Stimulated activated CD4-positive, alpha-beta T cell treated with anti-CD3 and anti-CD28 coated beads, Interleukin-4, amount 100 ng/mL, for 4 hours (primary cell): ENCODE measurements at places on chromosomes 7 and 10.
A peak's percentile ranks its signal among the peaks of the same experiment; 100 is the strongest.

- DNase-seq, result no peak
Observed at GRCh38 chr10:7161484-7162250, 249.2 kb downstream of the SFMBT2 start.

- DNase-seq, result no peak
Observed at GRCh38 chr7:69374044-69374425, 224.2 kb upstream of the AUTS2 start.

DNA sequence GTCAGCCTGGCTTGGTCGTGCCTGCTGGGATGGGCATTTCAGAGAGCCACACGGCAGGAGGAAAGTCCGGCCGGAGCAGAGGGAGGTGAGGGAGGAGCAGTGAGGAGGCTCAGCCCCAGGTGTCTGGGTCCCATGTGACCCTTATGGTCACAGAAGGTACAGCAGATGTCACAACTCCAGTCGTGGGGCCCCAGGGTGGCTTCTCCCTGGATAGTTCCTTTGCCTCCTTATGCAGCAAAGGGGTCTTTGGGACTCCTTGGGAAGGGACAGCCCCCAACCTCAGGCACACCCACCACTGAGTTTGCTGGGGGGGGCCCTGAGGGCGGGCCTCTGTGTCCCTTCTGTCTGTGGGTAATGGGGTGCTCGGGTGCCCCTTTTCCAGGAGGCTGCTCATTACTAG lies 19.6 kb upstream of the PRKAG2 start:
- DNase-seq, result no peak

DNA sequence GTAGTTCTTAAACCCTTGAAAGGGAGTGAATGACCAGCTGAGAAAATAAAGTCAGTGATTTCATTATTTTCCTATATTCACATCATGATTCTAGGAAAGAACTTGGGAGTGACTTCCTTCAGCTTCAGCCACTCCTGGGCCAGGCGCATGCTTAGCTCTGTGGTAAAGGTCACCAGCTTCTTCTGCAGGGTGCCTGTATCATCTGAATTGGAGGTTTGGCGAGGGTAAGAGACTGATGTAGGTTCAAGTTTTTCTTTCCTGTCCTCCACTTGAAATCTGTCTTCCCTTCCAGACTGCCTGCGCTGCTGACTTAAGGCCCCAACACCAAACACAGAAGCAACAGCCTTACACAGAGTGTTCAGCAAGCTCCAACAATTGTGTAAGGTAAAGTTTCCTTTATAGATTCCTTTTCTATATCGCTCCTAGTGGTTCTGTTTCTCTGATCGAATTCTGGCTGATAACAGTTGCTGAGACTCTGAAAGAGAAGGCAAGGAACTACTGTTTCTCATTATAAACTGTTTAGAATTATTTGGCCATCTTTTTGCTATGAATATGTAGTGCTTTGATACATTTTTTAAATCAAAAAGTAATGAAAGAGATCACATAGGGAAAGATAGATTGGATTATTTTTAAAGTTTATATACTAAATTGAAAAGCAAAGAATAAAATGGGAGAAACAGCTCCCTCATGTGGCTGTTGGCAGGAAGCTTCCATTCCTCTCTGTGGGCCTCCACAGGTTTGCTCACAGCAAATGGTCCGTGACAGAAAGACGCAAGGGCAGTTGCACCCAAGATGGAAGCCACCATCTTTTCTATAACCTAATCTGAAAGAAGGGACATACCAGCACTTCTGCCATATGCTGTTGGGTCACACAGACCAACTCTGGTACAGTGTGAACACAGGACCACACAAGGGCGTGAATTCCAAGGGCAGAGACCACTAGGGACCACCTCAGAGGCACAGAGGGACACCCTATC lies 14.0 kb downstream of the GATAD1 start:
- peak; percentile 3 for DNase-seq

DNA sequence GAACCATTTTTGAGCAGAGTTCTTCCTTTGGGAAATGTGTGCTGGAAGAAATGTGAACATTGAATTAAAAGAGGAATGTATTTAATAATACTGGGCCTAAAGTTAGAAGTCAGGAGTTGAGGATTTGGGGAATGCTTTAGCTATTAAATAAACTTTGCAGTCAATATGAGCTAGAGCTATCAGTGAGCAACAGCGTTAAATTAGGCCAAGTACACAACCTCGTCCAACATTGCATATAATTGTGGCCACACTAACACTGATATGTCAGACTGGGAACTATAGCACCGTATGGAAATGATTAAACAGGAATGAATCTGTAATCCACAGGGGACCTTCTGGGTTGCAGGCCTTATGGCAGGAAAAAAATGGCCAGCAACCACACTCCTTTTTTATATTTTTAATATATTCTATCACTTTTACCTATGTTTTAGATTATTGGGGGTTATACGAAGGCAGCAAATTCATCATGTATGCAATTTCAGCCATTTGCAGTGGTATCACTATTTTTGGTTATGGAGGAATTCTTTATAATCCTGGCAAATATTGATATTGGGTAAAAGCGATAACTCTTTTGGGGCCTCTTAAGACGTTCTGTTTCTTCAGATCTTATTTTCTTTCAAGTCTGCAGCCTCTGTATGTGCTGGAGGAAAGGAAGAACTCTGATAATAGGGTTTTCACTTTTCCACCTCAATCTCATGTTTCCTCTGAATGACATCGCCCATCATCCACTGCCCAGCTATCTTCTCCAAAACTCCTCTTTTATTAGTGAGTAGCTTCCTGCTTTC lies 236.3 kb upstream of the PLXDC2 start:
- no peak for DNase-seq

DNA sequence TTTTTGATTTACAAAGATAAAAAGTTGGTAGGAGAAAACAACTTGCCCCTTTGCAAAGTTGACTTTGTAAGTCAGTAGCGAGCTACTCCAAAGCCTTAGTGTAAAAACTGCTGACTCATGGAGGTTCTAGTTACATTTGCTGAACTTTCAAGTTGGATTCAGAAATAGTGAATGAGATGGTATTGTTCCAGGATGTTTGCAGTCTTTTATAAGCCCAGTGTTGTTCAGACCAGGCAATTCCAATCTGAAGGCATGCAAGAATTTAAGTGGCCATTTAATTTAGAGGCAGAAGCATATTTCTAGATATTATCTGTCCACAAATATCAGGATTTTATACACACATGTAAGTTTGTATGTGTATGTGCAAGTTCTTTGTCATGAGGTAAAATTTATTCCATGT lies 21.6 kb downstream of the TES start:
- DNase-seq, result no peak

DNA sequence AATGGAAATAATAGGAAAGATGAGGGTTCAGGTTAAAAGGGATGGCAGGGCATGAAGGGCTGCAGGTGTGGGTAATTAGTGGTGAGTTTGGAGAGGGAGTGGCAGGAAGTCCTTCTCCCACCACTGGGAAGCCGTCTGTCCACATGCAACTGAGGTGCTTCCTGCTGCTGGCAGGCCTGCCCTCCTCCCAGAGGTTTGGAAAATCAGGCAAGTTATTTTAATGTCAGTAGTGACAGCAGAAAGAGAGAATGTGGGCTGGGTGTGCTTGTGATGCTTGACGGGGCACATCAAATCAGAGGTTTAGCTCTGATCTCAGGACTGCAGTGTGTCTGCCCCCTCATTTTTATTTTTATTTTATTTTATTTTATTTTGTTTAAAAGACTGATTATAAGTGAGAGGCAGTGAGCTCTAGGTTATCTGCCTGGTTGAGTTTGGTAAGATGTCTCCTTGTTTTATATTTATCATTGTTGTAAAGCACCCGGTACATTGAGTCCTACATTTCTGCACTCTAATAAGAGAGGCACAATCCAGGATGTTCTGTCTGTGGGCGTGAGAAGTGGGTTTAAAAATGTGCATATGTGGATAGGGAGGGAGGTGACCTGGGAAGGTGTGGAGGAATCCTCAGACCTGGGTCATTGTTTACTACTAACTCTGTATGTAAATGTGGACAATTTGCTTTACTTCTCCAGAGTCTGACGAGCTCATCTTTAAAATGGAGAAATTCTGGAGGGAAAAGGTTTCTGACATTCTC lies 504.4 kb downstream of the LRMDA start:
- no peak for DNase-seq

GRCh38 chr7:3109311-3109915 lies 65.7 kb upstream of the CARD11 start:
- no peak for DNase-seq

DNA sequence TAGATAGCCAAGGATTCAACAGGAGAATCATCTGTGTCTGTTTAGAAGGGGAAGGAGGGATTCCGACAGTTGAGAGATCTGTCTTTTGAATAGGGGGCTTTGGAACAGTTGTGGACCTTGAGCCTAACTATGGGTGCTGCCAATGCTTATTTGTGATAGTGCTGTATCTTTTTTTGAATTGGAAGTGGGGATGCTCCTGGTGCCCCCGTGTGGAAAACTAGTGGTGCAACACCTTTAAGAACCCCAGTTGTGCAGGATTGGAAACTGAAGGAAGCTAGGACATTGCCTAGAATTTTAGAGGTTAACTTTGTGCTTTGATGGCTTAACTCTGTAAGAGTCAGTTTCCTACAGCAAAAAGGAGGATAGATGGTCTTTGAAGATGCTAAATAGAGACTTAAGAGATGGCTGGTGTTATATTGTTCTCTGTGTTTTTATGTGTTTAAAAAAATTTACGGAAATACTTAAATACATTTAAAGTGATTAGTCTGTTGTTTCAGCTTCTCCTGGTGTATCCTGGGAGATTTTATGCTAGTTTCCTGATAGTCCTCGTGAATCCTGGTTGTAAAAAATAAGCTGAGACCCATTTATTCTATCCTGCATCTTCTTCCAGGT lies 69.3 kb downstream of the AP3M1 start:
- DNase-seq, result peak; percentile 23

- DNase-seq, result no peak
Observed at GRCh38 chr10:44981172-44982113, 2.8 kb upstream of the DEPP1 start.

DNA sequence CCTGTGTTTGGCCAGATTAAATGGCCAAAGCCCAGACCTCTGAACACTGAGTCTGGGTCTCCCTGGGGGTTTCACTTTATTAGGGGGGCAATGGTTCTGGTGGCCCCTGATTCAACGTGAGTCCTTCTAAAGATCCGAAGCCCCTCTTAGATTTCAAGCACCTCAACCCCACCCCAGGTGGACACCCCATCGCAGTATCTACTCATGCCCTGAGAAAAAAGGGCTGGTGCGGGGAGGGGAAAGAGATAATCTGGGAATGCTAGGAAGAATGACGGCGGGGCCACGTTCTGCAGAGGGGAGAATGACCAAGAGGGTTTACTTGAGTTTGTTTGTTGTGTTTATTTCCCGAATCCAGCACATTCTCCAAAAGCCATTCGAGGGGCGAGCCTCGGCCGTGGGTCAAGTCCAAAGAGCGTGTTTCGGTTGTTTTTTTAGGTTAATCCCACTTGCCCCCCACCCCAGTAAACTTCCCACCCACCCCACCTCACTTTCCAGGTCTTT lies 832 bp downstream of the PDLIM1 start:
- DNase-seq, result no peak

DNA sequence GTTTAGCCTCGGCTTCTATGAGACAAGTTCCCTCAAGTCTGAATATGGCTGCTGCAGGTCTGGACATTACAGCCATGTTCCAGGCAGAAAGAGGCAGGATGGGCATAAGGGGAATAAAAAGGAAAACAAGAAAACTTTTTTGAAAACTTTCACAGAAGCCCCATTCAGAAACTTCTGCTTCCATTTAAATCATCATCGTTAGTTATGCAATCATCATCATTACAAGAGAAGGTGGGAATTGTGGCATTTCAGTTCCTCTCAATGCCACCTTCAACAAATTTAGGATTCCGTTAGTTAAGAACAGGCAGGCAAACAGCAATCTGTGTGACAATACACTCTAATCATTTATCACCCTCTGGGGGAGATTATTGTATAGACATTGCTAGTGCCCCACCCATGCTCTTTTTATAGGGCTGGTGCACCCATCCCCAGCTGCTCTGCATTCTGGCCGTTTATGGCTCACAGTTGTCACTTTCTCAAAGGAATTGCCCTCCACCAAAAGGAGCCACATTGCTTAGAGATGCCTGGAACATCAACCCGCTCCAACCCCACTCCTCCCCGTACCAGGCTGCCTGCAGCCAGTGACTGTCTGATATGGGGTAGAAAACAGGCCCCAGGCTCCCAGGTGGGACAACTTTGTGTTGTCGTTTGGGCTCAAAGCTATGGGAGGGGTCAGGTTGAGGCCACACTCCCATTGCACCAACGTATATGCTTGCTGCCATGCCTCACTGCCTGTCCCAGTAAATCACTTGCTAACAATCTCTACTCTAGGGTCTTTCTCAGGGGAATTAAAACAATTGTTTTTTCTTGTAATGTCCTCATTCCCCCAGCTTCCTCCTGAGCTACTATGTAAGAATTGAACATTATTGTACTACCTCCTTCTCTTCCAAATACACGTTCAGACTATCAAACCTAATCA lies 24.2 kb downstream of the ITGB8 start:
- DNase-seq, result no peak

DNA sequence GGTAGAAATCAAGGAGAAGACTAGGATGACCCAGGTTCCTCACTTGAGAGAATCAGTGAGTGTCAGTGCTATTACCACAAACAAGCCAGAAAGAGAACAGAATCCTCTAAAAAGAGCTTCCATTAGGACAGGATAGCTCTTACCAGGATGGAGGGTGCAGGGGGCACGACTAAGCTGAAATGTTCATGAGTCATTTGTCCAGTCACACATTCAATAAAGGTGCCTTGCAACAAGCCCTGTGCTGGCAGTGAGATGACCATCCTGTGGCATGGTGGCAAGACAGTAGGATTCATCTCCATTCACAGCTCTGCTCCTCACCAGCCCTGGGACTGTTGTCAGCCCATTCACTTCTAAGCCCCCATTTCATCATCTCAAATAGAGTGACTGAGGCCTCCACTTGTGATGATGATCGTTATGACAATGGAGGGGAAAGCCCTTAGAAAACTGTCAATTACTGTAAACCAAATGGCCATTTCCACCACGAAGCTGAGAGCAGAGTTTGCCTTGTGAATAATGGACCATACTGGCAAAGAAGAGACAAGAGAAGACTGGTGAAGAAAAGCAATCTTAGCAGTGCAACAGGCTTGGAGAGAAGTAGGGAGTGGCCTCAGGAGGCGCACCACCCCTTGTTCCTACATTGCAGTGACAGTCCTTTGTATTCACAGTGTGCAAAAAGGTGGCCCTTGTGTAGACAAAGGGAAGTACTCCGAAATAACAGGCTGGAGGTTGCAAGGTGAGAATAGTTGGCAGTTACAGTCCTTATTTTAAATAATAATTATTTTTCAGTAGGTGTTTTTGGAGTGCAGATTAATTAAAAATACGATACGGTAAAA lies 9.0 kb upstream of the WIPF3 start:
- DNase-seq, result no peak

GRCh38 chr7:159197066-159197975 lies 52.7 kb upstream of the VIPR2 start:
- peak; percentile 11 for DNase-seq

DNA sequence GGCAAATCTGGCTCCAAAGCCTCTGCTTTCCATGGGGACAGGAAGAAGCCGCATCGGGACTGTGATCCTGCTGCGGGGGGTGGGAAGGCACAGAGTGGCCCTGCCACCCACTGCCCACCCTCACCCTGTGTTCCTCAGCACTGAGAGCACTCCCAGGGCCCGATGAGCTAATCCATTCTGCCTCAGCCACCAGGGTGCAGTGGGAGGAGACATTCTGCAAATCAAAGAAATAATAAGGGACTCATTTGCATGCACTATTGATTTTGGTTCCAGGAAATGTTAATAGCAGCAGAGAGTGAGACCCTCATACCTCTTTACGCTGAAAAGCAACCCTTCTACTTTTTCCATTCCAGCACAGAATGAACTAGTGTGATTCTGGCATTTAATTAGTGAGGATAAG lies 572.8 kb downstream of the INHBA start:
- DNase-seq, result no peak

GRCh38 chr7:147151661-147152060 lies 1035.1 kb downstream of the CNTNAP2 start:
- DNase-seq, result no peak
